Activated CD4-positive, alpha-beta T cell treated with anti-CD3 and anti-CD28 coated beads, Interleukin-2, amount 50 U/mL, for 24 hours (primary cell): ENCODE measurements at places on chromosomes 5 and 9.

DNA sequence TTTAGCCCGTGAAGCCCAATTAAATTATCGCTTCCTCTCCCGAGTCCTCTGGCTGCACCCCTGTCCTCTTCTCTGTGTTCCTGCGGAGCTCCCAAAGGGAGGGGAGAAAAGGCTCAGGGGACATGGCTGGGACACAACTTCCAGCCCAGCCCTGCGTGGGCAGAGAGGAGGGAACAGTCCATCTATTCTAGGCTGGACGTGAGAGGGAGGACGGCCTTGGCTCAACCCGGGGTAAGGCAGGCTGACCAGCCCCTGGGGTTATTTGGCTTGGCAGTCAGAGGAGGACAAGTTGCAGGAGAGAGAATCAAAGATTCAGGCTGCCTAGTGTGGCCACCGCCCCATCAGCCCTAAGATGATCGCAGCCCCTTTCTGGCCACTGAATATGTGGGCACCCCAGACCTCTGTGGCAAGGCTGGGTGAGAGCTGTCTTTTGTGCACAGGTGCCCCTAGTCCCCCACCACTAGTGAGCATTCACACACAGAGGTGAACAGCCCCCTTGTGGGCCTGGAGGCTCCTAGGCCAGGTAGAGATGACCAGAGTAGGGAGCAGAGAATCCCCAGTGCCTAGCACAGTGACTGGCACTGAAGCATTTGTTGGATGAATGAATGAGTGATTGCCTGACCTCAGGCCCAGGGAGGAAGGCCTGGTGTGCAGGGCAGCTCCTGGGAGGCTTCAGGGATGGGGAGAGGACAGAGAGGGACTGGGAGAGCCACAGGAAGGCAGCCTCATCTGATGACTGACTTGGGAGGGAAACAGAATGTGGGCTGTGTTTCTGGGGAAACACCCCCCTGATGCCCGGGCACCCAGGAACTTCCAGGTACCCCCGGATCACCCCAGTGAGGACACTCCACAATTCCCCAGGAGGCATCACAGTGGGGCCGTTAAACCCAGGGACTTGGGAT is 133.9 kb downstream of the C9orf50 start:
- DNase-seq: no peak

- no peak for DNase-seq
Observed at GRCh38 chr5:38722918-38723317, 122.9 kb upstream of the OSMR start.

DNA sequence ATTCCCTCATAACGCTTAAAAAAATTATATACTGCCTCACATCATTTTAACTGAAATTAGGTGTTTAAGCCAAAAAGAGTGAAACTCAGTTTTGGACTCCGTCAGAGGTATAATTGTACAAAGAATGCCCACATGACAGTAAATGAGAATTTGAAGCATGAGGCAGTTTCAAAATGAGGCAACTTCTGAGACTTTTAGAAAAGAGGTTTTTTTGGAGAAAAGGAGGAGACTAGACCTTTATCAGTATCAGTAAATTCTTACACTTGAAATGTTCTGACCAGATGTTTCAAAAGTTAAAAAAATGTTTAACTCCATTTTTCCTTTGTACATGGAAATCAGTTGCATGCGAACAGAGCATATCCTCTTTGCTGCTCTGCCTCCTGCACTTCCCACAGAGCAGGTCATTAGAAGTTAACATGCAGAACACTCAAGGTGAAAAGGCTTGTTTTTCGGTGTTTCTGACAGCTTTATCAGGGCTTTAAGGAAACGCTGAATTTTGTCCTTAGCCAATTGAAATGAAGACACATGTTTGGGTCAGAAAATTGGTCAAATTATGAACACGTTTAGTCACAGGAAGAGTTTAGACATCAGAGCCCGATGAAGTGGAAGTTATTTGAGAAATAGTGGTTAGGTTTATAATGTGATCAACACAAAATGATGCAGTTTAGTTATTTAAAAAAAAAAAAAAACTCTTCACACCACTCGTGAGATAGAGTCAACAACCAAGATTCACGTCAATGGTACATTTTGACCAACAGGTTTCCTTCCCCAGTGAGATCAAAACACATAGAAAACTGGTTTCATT is 59.5 kb downstream of the PIK3R1 start:
- DNase-seq: no peak

- DNase-seq: no peak
Observed at GRCh38 chr5:133460172-133460758, 152.1 kb downstream of the FSTL4 start.

GRCh38 chr9:138044485-138045383 is 167.2 kb downstream of the CACNA1B start:
- no peak for DNase-seq

DNA sequence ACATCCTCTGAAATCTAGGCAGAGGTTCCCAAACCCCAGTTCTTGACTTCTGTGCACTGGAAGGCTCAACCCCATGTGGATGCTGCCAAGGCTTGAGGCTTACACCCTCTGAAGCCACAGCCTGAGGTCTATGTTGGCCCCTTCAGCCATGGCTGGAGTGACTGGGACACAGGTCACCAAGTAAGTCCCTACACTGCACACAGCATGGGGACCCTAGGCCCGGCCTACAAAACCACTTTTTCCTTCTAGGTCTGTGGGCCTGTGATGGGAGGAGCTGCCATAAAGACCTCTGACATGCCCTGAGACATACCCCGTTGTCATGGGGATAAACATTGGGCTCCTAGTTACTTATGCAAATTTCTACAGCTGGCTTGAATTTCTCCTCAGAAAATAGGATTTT is 418.8 kb upstream of the CCNH start:
- no peak for DNase-seq

DNA sequence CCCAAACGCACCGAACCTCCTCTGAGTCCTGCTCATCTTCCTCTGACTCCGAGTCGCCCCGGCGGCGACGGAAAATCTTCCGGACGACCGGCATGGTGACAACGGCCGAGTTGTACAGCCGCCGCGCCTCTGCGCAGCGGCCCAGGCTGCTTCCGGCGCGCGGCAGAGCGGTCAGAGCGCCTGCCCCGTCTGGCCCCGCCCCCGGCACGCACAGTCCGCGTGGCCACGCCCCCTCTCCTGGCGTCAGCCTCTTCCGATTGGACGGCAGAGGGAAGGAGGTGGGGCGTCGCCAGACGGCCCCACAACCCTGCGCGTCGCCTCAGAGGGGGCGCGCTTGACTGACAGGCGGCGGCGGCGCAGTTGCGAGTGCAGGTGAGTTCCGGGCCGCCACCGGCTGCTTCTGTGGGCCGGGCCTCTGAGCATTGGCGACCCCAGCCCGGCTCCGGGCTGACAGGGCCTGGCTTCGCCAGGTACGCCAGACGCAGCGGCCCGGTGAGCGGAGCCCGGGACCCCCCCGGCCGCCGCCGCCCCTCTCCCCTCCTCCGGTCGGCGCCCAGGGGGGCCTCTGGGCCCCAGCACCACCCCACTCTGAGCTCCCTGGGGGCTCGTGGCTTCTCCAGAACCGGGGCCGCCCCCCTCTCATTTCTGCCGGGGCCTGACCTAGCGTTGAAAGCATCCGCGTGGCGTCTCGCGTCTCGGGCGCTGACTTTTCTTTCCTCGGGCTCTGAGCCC is at the start of the genes C9orf78 and USP20:
C9orf78 (minus strand) TSS at position 148 of the 732 bp plus-strand sequence; CDS start at position 94, 54 bp downstream.
USP20 (plus strand) TSS at position 331 of the 732 bp plus-strand sequence. CDS start 17,098 bp downstream, outside the sequence.
- peak; percentile 96 for DNase-seq

DNA sequence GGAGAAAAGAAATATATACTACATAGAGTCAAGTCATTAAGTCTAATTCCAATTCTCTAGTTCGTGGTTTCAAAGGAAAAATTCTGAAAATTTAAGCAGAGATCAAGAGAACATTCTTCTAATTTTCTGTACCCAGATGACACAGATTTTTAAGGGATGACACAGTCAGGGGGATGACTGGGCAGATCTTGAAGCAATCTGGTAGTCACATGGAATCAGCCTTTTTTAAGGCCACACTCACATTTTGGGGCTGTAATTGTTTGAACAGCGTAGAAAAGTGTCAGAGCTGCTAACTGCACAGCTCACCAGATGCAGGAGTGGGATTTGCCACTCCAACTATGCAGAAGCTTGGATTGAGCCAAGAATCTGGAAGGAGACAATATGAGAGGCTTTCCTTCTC is 20.4 kb downstream of the PDE4D start:
- DNase-seq: no peak

DNA sequence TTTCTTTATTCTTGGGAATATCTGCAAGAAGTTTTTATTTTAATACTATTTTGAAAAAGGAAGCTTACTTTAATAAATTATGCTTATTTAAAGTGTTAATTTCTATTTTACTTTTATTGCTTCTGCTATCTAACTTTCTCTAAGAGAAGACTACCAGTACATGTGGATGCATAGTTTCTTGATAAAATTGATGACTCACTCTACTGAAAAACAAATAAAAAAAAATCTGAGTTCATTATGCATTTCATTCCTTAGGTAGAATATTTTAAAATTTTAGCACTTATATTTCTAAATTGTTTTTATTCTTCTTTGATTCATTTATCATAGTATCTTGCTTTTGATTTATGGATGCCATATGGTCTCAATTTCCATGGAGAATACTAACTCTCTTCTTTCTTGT is 217.9 kb downstream of the TAF11L14 start:
- no peak for DNase-seq
